Activated naive CD4-positive, alpha-beta T cell (primary cell): ENCODE measurements at places on chromosomes 12 and 14.

DNA sequence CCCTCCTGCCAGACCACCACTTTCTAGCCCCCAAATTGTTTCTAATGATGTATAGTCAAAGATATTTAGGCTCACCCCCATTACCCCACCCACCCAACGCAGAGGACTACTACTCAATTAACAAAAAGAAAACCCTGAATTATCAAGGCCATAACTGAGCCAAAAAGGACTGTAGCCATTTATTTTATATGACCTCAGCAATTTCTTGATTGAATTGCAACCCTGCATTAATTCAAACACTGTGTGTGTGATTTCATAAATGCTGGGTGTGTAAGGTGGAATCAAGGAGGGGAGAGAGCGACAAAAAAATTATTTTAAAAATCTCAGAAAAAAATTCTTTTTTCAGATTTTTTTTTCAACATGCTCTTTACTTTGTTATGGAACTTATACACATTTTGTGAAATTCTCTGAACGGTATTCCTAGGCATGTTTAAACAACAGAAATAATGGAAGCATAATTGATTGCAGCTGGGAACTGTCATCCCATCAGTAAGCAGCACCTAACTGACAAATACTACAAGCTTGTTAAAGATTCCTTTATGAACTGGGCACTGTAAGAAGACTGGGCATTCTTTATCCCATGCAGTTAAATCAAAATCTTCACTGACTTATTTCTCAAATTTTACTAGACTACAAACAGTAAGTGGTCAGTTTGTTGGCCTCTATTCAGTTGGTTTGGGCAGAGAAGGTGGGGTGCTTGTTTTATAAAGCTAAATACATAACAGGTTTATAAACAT, 179.1 kb downstream of the SOX5 start:
- DNase-seq: no peak

- DNase-seq: no peak
Observed at GRCh38 chr14:50688875-50689274, 20.8 kb upstream of the SAV1 start.

DNA sequence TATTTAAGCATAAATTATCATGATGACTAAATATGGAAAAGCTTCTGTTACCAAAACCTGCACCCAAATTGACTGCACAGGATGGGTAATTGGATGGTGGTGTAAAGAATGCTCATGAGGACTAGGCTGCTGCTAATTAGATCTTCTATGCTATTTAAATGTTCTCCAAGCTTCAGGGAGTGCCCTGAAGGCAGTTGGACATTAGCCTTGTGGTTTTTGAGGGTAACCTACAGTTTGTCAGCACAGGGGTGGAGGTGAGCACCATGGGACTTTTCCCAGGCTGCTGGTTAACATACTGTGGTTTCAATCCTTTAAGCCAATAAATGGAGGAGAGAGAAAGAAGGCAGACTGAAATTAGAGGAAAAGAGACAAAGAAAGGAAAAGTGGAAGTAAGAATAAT, 145.0 kb downstream of the WIF1 start:
- DNase-seq: no peak

GRCh38 chr12:109069307-109070271, 17.2 kb downstream of the USP30 start:
- no peak for DNase-seq

- no peak for DNase-seq
Observed at GRCh38 chr14:76311079-76311758, 64.7 kb upstream of the ESRRB start.
